ENCODE measurements at places on chromosomes 7 and 10.

- DNase-seq, result no peak
These were observed 103.2 kb downstream of the ADCY1 start for GRCh38 chr7:45677311-45677900.

- DNase-seq, result no peak
These were observed 244.4 kb downstream of the TNS3 start for GRCh38 chr7:47337531-47337930.

- DNase-seq, result no peak
These were observed 1.9 kb downstream of the VWC2 start for GRCh38 chr7:49775065-49775948.

- no peak for DNase-seq
These were observed 10.0 kb downstream of the ZNF800 start for GRCh38 chr7:127382301-127383085.

DNA sequence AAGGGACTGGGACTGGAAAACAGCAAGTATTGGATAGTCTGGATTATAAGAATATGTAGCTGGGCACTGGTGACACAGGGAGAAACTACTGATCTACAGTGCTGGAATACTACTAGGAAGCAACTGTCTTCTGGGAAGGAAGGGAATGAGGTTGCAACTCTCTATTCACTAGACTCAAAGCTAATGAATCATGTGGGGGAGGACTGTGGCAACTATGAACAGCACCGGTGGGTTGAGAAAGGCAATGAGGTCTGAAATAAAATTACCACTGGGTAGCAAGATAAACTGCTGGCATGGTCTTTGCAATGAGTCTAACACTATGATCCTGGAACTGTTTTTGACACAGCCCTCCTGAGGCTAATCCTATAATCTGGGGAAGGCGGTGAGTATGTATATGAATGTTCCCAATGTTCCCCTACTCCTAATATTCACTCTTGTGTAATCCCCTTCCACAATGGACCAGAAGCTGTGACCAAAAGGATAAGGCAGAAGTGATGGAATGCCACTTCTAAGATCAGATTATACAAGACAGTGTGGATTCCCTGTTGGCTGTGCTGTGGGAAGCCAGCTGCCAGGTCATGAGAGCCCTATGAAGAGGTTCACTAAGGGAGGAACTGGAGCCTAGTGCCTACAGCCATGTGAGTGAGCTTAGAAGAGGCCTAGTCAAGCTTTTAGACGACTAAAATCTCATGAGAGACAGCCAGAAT lies 101.3 kb upstream of the DNAJB12 start:
- DNase-seq, result no peak

GRCh38 chr7:100789055-100789454 lies 38.3 kb downstream of the EPHB4 start:
- no peak for DNase-seq

GRCh38 chr7:55527307-55527706 lies 45.0 kb downstream of the VOPP1 start:
- no peak for DNase-seq

DNA sequence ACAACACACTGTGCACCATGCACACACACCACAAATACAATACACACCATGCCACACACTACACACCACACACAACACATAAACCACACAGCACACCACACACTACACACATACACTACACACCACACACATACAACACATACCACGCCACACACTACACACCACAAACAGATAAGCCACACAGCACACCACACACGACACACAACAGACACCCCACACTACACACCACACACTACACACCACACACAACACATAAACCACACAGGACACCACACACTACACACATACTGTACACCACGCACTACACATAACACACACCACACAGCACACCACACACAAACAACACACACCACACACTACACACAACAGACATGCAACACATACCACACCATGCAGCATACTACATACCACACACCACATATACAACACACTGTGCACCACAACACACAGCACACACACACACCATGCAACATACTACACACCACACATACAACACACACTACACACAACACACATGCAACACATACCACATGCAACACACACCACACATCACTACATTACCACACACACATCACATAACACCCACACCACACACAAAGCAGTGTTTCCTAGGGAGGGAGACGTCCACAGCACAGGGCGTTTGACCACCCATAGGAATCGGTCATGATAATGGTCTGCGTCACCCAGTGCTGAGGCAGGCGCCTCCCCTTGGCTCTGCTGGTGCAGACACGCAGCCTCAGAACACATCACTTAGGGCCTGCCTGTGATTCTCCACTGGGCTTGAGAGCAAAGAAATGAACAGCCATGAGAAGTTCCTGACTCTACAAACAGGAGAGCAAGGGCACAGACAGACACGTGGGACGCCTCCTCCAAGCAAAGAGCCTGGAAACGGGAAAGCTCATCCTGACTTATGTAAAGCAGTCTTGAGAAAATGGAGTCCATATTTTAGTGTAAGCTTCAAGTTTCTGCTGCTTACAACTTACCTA lies 458.3 kb downstream of the PTPRN2 start:
- DNase-seq, result no peak

DNA sequence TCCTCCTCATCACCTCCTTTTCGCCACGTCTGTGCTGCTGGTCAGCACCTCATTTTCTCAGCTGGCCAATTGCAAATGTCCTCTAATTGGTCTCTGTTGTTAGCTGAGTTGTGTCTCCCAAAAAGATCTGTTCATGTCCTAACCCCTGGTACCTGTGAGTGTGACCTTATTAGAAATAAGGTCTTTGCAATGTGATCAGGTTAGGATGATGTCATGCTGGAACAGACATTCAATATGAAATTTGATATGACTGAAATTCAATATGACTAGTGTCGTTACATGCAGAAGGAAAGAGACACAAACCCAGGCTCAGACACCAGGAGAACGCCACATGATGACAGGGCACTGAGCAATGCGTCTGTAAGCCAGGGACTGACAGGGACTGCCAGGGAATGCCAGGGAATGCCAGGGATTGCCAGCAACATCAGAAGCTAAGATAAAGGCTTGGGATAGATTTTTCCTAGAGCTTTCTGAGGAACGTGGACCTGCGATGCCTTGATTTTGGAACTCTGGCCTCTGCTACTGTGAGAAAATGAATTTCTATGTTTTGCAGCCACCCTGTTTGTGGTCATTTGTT lies 77.5 kb upstream of the CXCL12 start:
- no peak for DNase-seq

DNA sequence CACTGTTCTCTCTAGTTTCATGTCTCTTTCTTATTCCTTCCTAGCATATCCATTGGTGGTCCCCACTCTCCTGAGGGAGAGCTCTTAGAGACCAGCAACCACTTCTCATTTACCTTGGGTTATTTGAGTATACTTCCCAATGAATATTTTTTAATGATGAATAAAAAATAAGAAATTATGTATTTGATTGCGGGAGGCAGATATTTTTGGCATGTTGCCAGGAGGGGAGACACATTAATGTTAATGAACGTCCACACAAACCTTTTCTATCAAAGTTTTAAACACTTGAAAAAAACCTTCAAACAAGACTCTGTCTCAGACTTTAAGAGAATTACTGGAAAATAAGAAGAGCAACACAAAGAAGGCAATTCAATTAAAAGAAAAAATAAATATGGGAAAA lies 260.6 kb upstream of the MAGI2 start:
- no peak for DNase-seq

DNA sequence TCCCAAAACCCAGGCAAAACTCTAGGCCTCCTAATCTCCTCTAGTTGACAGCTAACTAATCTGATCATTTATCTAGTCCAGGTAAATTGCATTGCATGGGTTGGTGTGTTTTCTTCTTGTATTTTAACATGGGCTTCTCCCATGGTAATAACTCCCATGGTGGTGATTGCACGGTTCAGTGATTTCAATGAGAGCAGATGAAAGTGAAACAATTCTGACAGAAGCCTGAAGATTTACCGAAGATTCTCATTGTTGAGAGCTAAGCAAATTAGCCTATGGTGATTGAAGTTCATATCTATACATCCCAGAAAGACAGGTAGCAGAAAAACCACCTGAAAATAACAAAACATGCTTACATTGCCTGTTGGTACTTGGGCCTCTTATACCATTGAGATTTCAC lies 26.6 kb upstream of the LIPN start:
- DNase-seq, result no peak

GRCh38 chr7:18547509-18548187 lies 52.1 kb downstream of the HDAC9 start:
- DNase-seq, result no peak

GRCh38 chr7:130297628-130298543 lies 4.9 kb downstream of the CPA4 start:
- DNase-seq, result no peak

DNA sequence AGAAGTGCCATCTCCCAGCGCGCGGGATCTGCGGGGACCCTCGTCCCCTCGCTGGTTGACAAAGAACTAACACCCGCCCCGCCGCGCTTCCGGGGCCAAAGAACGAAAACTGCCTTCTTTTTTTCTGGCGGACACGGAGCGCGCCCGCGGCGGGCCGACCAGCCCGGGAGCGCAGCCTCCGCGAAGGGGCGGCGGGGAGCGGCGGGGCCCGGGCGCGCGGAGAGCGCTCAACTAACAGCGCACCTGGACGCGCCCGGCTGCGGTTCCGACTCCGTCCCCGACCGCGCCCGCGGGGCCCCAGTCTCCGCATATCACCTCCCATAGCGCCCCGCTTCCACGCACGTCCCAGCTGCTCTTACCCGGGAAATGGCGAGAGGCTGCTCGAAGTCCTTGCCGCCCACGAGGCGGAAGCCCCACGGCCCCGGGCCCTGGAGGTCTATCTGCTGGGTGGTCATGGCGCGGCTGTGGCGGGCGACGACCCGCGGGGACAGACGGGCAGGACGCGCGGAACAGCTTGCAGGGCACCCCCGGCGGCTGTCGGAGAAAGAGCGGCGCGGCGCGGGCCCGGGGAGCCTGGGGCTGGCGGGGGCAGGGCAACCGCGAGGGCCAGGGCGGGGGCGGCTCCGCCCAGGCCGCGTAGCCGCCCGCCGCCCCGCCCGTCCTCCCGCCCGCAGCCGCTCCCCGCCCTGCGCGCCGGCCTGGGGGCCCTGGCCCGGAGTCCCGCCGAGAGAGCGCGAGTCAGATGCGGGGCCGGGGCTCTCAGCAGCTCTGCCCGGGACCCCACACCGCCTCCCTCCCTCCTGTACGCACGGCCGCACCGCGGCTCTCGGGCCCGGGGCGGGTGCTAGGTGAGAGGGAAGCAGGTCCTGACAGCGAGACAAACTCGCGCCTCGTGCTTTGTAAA lies at the start of gene PDLIM1:
Gene PDLIM1 (minus strand): TSS at position 543 of the 904 bp plus-strand sequence. CDS start 88 bp downstream, at position 455.
- DNase-seq, result peak; percentile 59

GRCh38 chr7:21368317-21368716 lies 59.6 kb upstream of the SP4 start:
- DNase-seq, result no peak

- DNase-seq, result no peak
These were observed 256.9 kb downstream of the MDFIC start for GRCh38 chr7:115178835-115179234.

DNA sequence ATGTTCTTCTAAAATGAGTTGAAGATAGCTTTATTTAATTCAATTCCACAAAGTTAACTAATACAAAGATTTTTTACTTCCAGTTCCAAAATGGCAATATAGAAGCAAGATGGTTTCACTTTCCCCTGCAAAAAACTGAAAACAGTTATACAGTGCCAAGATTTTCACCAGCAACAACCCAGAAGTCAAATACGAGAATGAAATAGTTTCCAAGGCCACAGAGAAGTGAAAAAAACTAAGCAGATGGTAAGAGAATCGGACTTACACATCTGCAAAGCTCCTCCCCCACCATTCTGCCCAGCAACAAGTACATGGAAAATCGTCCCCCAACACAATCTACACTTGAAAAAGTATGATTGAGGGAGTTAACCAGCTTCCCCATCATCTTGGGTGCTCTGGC lies 30.3 kb upstream of the KEL start:
- no peak for DNase-seq

- DNase-seq, result peak; percentile 23
These were observed 185.3 kb upstream of the PCLO start for GRCh38 chr7:83347945-83348444.

GRCh38 chr7:21580073-21580521 lies 37.3 kb downstream of the DNAH11 start:
- DNase-seq, result peak; percentile 19

DNA sequence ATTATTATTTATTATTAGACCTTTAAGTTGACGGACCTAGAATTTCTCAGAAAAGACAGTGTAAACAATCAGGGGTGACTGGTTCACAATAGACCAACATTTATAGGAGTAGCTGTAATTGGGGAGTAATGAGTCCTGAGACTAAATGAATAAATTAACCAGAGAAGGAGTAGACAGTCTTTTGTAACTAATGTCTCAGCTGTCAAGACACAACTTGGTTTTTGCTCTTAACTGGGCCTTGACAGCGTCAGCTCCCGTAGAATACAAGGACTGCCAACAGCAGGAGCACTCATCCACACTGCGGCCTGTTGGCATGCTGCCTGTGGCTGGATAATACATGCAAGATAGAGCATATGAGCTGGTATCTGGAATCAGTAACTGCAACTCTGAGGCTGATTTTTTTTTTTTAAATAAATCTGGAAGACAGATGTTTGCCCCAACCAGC lies 123.9 kb downstream of the CACNA2D1 start:
- DNase-seq, result no peak

GRCh38 chr10:131193923-131194322 lies 117.6 kb downstream of the TCERG1L start:
- no peak for DNase-seq

DNA sequence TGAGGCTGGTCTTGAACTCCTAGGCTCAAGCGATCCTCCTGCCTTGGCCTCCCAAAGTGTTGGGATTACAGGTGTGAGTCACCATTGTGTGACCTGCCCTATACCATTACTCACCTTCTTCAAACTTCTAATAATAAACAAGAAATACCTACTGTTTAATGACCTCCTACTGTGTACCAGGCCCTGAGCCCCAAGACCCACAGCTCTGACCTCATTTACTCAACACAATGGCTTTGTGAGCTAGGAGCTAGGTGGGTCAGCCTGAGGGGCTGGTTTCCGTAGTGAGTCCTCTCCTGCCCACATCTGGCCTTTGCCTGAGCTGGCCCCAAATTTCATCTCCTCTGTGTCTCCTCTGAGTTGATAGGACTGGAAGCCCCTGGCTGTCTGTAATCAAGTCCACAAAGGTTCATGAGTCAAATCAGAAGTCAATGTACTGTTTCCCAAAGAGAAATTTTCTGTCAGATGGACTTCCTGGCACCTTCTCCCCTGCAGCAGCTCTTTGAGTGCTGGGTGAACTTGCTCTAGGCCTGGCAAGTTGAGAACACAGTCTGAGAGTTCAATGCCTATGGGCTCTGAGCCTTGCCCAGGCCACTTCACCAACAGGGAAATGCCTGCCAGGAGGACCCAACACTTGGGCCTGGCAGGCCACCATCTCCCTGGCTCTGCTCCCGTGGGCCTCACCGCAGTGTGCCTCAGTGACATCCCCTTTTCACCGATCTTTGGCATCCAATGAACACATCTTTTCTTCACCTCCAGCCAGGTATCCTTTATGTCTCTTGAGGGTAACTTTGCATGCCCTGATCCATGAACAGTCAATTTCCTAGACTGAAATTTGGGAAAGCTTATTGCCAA lies 24.0 kb downstream of the NEURL1 start:
- DNase-seq, result no peak

- DNase-seq, result peak; percentile 21
These were observed 7.1 kb upstream of the BTBD16 start for GRCh38 chr10:122263971-122264370.

GRCh38 chr10:20180766-20181165 lies 364.5 kb downstream of the PLXDC2 start:
- no peak for DNase-seq
